ENCODE measurements at places on chromosomes 13 and 19.
A peak's percentile ranks its signal among the peaks of the same experiment; 100 is the strongest.

DNA sequence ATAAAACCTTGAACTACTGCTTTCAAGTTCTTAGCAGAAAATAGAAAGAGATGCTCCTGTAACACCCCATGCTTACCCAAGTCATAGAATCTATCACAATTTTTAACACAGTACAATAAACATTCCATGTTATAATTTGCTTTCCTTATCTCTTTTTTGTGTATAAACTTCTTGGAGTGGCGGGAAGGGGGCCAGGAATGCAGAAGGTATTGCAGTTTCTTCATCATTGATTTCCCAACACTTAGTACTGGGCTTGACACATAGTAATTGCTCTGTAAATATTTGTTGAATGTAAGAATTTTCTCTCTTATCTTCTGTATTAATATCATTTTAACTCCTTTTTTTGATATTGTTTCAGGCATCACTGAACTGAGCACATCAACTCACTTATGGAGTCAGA, 535.8 kb downstream of the KCTD12 start:
- no peak for DNase-seq

- no peak for DNase-seq
Observed at GRCh38 chr13:43751624-43752023, 35.1 kb downstream of the ENOX1 start.

GRCh38 chr19:2529473-2529918, 53.6 kb downstream of the GADD45B start:
- DNase-seq, result no peak

DNA sequence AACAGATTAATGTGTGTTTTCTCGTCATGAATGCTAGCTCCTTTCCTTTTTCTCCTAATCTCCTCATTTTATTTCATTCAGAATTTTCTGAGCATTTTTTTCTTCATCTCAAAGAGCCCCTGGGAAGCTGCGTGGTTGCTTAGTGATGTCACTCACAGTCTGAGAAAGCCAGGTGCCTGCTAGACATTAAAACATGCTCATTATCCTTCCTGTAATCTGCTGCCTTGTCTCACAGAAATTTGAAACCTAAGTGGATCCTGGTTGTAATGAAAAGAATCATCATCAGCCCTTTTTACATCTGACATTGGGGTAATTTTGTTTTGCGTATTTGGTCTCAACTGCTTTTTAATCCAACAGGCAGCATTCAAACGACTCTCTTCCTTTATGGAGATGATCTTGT, 108.2 kb upstream of the RNF113B start:
- DNase-seq, result no peak

DNA sequence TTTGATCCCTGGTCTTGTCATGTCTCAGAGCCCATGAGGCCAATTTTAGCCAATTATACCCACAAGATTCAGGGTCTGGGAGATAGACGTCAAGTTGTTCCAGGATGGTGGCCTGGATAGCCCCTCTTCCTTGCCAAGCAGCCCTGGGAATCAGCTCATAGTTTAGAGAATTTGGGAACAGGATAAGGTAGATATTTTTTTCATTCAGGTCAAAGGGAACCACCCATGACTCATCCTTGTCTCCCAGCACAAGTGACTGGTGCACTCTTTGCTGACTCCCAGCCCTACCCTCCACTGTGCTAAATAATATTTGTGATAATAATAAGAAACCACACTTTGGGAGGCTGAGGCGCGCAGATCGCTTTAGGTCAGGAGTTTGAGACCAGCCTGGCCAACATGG, 17.1 kb upstream of the S1PR4 start:
- DNase-seq, result no peak

- DNase-seq, result no peak
Observed at GRCh38 chr19:17519967-17520366, 8.5 kb downstream of the PGLS start.

GRCh38 chr13:94664889-94665288, 47.5 kb downstream of the SOX21 start:
- DNase-seq, result no peak

DNA sequence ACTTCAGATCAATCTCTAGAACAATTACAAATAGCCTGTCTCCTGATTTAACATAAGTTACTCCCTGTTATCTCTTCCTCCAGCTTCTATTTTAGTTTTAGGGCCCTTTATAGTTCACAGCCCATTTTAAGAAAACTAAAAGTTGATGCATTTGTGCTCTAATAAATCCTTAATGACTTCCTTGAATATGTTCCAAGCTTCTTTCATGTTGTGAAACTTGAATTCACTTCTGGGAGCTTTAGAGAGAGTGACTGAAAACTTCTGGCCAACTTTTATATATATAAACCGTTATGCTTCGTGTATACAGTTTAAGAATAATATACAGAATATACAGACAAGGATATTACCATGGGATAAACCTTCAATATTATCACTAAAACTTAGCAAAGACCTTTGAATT, 366.8 kb downstream of the TBC1D4 start:
- no peak for DNase-seq

GRCh38 chr13:31765138-31765785, 25.9 kb downstream of the RXFP2 start:
- DNase-seq, result no peak

GRCh38 chr13:112742583-112742982, 52.7 kb downstream of the ATP11A start:
- DNase-seq, result no peak

DNA sequence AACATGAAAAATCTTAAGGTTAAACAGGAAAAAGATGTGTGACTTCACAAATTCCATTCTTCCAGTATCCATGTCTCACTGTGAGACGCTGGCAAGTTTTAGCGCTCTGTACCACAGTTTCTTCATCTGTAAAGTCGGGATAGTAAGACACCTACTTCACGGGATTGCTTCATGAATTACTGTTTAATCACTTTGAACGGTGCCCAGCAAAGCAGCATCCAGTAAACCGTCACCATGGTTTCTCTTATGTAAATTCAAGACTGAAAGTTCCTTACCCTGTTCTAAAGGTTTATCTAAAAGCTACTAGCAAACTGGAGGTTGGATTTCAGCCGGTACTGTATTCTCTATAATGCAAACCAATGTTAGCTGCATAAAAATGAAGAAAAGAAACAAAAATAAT, 53.5 kb downstream of the KATNAL1 start:
- DNase-seq, result no peak

DNA sequence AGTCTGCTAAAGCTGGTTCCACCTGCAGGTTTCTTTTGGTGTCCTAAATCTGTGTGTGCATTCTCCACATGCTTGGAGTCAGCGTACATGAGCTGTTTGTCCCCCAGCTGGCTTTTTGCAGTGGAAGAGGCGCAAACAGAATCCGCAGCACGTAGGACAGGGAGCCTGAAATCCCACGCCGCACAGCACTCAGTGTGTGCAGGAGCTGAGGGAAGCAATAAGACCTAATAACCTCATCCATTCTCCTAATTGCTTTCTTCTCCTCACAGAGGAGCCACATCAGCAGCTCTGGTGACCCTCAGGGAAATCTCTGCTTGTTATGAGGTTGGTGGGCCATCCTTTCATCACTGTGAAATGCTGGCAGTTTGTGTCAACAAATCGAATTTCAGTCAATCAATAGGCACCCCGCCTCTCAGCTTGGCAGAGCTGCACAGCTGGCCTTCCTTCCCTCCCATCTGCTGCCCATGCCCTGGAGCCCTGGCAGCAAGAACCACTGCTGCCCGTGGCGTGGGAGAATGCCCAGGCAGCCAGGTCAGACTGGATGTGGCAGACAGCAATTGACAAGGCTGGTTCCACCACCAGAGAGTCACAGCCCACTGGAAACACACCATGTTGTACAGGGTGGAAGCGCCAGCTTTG, 136.7 kb downstream of the ZDHHC20 start:
- no peak for DNase-seq

- DNase-seq, result peak; percentile 34
Observed at GRCh38 chr13:113776231-113777125, 17.5 kb downstream of the TMEM255B start.

DNA sequence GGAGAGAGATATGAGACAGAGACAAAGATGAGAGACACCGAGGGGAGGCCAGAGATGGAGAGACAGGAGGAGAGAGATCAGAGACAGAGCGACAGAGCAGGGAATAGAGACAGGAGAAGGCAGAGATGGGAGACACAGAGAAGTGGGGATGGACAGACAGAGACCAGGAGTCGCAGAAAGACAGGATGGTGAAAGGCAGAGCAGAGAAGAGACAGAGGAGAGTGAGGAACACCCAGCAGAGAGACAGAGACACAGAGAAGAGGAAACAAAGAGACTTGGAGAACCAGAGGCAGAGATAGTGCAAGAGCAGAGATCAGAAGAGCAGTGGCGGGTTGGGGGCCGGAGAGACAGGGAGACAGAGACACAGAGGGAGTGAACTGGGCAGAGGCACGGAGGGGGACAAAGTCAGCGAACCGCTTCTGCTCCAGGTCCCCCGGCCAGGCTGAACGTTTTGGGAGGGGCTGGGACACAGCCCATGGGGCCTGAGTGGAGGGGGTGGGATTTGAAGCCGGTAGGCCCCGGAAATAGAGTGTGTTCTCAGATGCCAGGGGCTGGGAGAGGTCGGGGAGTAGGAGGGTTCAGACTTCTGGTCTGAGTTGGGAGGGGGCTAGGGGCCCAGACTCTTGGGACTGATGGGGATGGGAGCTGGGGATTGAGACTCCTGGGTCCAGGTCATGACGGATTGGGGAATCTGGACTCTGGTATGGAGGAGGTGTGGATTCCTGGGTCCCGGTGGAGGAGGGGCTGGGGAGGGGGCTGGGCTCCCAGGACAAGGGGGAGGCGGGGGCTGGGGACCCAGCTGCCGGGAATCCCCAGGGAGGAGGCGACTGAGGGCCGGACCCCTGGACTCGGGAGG, 654 bp downstream of the ZNF579 start:
- no peak for DNase-seq

DNA sequence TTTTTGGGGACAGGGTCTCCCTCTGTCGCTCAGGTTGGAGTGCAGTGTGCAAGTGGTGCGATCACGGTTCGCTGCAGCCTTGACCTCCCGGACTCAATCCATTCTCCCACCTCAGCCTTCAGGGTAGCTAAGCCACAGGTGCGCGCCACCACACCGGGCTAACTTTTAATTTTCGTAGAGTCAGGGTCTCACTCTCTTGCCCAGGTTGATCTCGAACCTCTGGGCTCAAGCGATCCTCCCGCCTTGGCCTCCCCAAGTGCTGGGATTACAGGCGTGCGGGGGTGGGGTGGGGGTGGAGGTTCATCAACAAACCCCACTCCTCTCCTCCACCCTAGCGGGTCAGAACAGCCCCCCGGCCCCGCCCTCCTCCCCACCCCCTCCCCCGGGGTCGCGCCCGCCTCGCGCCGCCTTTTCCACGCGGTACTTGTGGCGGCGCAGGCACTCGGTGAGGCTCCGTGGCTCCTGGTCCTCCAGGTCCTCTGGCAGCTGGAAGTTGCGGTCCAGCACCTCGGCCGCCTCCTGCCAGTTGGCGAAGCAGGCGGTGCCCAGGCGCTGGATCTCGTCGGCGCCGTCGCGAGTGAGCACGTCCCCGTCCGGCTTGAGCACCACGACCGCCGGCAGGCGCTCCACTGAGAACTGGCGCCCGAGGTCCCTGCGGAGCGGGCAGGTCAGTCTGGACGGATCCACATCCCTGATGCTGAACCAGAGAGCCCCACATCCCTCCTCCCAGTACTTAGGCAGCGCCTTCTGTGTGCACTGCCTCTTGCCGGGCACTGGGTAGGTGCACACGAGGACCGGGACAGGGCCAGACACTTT, 5.2 kb downstream of the NXNL1 start:
- DNase-seq, result no peak

DNA sequence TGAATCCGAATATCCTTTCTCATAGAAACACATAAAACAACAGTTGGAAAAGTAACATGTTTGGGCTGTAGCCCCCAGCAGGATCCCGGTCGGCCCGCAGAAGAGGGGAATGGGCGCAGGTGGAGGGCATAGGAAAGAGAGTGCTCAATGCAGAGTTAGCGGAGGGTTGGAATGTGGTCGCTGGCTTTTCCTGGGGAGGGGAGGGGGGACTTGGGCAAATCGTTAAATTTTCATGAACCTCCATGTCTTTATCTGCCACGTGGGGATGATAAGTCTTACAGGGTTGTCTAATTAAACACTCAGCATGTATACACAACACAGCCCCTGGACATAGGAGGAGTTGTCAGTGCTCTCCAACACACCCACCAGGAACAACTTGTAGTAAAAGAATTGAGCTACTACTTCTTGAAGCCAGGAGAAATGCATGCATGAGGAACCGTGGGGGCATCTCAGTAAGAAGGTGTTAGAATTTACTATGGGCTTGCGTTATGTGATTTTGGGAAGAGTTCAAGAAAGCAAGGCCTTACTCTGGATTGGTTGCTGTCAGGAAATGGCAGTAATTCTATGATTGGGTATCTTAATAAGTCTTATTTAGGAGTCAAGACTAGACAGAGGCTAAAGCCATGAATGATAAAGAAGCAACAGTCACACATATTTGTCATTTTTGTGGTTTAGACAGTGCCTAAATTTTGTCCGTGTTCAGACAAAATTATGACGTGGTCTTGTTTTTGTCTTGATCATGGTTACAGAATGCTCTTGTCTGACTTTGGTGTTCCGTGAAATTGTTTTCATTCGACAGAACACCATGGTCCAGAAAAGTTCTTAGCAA, 671 bp upstream of the SLC46A3 start:
- no peak for DNase-seq

DNA sequence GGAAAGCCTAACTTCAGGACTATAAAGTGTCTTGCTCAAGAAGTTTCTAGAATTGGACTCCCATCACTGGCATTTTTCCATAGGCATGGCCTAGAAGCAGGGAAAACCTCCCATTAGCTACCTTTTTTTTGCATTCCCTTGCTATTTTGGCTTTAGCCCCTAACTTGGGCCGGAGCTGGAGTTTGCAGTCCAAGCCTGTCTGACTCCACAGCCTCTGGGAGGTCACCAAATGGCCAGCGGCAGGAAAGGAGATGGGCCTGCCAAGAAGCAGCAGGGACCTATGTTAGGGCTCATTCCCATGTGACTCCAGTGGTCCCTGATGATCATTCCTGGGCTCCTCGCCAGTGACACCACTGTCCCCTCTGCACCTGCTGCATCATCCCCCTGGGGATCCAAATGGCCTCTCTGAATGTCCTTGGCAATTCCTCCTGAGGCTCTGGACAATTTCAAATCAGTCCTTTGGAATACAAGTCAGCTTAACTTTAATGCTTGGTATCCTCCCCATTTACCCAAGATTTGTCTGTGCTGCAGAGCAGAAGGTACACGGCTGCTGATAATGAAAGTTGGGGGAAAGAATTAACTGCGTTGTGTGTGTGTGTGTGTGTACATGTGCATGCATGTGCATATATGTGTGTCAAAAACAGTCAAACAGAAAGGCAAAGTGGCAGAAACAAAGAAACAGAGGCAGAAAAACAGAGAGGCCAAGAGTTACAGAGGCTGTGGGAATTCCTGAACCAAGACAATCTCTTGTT, 69.8 kb upstream of the SERP2 start:
- DNase-seq, result peak; percentile 76

GRCh38 chr19:11233073-11233472, 6.3 kb upstream of the ANGPTL8 start:
- no peak for DNase-seq

GRCh38 chr13:38204556-38204955, 145.1 kb upstream of the UFM1 start:
- DNase-seq, result no peak

GRCh38 chr19:31110336-31110735, 238.9 kb downstream of the TSHZ3 start:
- DNase-seq, result no peak

All from left forelimb (tissue), 1 donor.